ENCODE measurements at places on chromosomes 4 and X. TPM values are rescaled to one million over a fixed set of nuclear protein-coding genes. Genes with fewer than 3 reads are reported as not detected.

- no peak for ATAC-seq
Observed at GRCh38 chr4:117986321-117986720, 48.0 kb upstream of the NDST3 start.

SHROOM4 gene
- total RNA-seq: not detected

AMBN gene
- total RNA-seq: not detected

CLDN2 gene
- not detected for total RNA-seq

DNA sequence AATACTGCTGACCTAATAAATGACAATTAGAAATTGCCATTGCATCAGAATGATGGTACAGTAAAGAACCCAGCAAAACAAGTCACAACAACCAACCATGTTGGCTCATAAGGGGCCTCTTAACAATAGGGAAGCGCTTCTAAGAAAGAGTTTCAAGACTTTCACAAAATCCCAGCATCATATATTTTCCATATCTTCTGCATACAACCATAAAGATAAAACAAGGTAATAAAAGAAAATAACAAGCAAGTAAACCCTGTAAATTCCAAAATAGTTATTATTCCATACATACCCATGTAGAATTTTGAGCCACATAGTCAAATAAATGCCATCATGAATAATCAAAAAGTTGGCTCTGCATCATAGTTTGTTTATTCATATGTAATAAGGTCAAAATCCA is 8.2 kb downstream of the SLC10A7 start:
- no peak for ATAC-seq

DNA sequence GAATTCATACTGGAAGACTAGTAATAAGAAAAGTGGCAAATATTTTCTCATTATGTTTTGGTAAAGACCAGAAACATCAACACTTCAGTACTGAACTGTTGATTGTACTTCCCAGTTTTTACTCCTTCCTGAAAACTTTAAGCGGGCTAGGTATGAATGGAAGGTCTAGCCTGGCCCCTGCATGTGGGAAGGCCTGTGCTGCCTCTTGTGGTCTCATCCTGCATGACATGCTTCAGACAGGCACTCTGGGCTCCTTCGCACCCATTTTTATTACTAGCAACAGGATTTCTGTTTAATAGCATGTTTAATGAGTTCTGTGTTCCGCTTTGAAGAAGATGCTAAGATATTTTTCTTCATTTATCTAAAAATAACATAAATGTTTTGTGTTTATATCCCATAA is 279.1 kb downstream of the ANK2 start:
- ATAC-seq: no peak

CXCL8 gene
- 14.5 TPM for total RNA-seq

RPA4 gene
- 0.37 TPM for total RNA-seq
